ENCODE measurements at places on chromosomes 13 and 19.

- no peak for DNase-seq
Observed at GRCh38 chr19:52188822-52189734, 774 bp upstream of the PPP2R1A start.

GRCh38 chr13:110312339-110313031, 5.4 kb downstream of the COL4A2 start:
- no peak for DNase-seq

GRCh38 chr13:37616131-37616530, 17.6 kb upstream of the POSTN start:
- no peak for DNase-seq

- DNase-seq: no peak
Observed at GRCh38 chr19:41367848-41368301, 3.9 kb upstream of the B9D2 start.

Data from Jurkat, Clone E6-1 (cell line).